GM12864 (cell line): ENCODE measurements at places on chromosomes 5 and 9.

- DNase-seq = no peak
Observed at GRCh38 chr5:150345716-150346115, 11.8 kb upstream of the TCOF1 start.

DNA sequence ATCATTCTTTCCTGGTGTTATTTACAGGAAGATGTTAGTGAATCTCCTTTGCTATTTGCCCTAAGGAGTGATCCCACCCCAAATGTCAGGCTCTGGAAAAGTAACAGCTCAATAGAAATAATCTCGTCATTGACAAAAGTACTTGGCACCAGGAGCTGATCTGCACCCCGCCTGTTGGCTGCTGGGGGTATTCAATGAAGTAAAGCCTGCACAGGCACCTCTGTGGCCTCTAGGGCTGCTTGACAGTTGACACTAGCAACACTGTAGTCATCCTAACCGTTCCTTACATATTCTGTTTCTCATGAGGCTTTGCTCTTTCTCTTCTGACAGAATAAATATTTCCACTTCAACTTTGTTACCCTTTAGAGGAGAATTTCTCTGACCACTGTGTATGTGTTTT, 103.4 kb downstream of the DOCK2 start:
- no peak for DNase-seq

- no peak for DNase-seq
Observed at GRCh38 chr5:149961186-149961685, 678 bp downstream of the SLC26A2 start.

DNA sequence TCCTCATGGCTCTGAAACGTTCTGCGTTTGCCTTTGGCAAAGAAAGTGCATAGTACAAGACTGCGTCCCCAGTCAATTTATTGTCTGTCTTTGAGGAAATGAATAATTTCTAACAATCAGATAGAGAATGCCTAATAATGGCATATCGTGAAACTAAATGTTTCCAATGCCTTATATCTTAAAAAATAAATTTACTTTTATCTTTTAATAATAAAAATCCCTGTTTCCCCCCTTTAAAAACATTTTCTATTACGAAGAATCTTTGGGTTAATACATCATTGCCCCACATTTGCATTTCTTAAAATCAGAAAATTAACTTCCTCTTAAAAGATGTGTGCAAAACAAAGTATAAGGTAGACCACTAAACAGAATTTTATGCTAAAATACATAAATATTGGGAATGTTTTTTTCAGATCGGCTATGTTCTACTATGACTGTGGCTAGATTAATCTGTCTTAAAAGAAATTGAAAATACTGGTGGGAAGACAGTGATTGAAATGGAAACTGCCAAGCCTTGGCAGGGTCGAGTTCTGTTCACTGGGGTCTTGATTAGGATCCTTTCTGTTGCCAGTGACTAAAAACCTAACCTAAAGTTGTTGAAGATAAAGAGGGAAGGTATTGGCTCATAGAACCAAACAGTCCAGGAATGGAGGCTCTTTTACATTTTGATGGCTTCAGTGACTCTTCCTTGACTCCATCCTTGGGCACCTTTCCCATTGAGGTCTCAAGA, at the start of gene IL5:
Gene IL5, minus strand, starts transcription at position 51 of the 730 bp plus-strand sequence. Its CDS starts 44 bp downstream, at position 7.
- DNase-seq = no peak

GRCh38 chr9:93317495-93318094, 133.7 kb downstream of the WNK2 start:
- no peak for DNase-seq

GRCh38 chr9:109212768-109213167, 45.7 kb upstream of the FRRS1L start:
- DNase-seq = no peak

- DNase-seq = no peak
Observed at GRCh38 chr9:19754921-19755320, 33.9 kb downstream of the SLC24A2 start.
